ENCODE measurements at places on chromosomes 4 and X.
A peak's percentile ranks its signal among the peaks of the same experiment; 100 is the strongest.

GRCh38 chrX:13803116-13803515 is 13.8 kb downstream of the GPM6B start:
- no peak for DNase-seq

GRCh38 chr4:8495803-8496202 is 55.2 kb downstream of the TRMT44 start:
- no peak for DNase-seq

DNA sequence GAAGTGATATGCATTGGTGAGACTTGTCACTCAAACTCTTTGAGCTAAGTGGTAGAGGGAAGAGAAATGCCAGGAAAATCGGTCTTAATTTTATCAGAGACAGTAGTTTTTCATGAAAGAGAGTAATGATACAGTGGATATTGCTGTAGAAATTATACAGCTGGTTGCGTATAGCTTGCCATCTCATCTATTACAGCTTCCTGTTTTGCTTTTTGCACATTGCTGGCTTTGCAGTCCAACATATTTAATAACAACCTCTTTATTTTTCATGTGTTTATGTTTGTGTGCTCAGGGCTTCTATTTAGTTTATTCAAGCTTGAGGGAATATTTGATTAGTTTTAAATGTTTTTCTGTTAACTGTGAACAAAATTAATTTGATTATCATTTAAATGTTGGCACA is 11.5 kb downstream of the SMAD1 start:
- no peak for DNase-seq

DNA sequence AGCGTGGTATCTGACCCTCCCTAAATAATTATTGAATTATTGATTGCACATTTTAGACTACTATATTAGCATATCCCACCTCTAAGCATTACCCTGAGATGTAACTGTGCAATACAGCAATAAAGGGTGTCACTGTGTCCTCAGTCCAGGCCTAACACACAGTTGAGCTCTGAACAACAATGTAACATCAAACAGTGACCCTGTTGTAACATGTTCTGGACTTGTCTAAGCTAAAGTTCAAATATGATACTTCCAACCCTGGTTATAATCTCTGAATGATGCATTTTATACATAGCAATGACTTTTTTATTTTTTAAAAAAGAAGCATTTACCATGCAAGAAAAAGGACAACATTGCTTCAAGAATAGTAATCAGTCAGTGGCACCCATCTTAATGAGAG is 61.6 kb upstream of the DMD start:
- no peak for DNase-seq

DNA sequence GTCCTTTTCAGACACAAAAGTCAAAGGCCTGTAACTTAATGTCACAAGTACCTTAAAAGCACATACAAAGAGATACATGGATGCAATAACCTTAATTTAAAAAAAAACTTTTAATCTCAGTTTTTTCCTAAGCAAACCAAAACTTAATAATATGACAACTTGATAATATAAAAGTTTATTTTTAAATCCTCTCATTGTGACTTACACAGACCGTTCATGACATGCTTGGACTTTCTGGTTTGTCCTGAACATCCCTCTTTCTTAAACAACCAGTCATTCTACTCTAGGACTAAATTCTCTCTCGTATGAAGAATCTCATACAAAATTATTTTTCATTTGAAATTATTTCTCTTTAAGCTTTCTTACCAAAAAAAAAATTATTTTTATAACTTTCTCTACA is 43.1 kb upstream of the CYP2U1 start:
- DNase-seq, result no peak

- no peak for DNase-seq
These were observed 34.2 kb downstream of the RAI2 start for GRCh38 chrX:17826609-17827496.

- no peak for DNase-seq
These were observed 242.8 kb upstream of the NDST4 start for GRCh38 chr4:115356176-115356575.

DNA sequence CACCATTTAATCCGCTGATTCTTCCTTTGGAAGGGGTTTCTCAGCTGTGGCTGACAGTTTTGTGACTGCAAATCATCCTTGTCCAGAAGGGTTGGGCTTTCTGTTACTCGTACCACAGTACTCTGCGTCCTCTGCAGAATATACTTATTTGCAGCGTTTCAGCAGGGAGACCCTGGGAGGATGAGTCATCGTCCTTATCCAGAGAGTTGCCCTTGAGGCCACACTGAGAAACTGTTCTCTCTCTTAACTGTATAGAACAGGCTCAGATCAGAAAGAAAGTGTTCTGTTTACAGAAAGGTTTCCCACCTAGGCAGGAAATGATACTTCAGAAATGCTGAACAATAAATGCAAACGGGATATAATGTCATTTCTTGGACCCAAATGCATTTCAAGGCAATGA is 47.8 kb upstream of the DDX53 start:
- no peak for DNase-seq

- no peak for DNase-seq
These were observed 261.5 kb downstream of the IL1RAPL1 start for GRCh38 chrX:28848707-28849106.

- no peak for DNase-seq
These were observed 210.7 kb downstream of the MAML3 start for GRCh38 chr4:139943277-139943676.

GRCh38 chr4:46992338-46992737 is 1.0 kb downstream of the GABRA4 start:
- DNase-seq, result no peak

DNA sequence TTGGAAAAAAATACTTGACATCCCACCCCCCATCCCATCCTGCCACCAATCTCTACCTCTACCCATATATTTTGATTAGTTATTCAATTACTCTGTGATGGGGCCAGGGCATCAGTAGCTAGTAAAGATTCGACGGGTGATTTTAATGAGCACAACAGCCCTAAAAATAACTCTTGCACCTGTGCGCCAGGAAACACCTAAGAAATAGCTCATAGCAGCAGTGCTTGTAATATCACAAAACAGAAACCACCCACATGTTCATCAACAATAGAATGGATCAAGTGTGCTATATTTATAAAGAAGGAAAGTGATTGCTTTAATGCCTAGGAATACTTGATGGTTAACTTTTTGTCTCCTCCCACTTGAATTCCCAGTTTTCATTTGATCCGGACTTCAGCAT is 225.6 kb upstream of the LCORL start:
- no peak for DNase-seq

DNA sequence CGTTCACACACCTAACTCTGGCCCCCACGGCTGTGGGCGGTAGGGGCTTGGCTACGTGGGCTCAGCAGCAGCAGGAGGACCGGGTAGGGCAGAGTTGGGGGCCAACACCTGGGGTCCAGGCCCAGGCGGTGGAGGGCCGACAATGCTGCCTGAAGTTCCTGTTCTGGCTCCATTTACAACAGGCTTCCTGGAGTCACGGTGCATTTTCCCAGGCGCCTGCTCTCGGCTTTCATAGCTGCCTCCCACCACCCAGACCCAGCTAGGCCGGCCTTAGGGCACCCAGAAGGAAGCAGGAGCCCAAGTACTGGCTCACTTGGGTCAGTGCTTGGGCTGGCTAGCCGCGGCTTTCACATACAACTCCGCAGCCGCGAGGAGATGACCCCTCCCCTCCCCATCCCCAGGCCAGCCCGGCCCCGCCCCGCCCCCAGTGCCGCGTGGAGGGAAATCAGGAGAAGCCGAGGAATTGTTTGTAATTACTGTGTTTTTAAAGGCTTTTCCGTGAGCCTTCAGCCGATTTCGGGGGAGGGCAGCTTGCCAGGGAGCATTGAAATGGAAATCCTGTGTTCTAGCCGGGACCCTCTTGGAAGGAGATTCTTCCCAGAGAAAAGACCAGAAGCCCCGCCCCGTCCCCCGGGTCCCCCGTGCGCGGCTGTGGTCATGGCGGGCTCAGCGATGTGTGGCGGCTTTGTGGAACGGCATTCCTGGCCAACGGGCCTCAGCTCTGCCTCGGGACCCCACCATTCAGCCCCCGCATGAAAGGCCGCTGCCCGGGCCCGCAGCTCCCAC is 28.5 kb downstream of the PJA1 start:
- DNase-seq, result no peak

DNA sequence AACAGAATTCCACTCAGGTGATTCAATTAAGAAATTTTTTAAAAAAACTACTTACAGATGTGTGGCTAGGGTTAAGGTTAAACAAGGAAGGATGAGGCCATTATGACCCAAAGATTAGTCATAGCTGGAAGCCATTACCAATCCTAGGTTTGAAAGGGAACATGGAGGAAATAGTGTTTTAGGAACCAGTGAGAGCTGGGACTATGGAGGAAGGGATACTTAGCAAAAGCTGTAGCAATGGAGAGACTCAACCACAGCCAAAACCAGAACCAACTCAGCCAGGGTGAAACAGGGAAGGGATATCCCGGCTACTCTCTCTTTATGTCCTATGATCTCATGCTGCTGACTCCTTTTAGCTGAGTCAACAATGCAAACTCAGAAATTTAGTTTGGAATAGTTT is 148.6 kb upstream of the CNKSR2 start:
- no peak for DNase-seq

GRCh38 chr4:101322743-101323142 is 24.6 kb downstream of the PPP3CA start:
- no peak for DNase-seq

DNA sequence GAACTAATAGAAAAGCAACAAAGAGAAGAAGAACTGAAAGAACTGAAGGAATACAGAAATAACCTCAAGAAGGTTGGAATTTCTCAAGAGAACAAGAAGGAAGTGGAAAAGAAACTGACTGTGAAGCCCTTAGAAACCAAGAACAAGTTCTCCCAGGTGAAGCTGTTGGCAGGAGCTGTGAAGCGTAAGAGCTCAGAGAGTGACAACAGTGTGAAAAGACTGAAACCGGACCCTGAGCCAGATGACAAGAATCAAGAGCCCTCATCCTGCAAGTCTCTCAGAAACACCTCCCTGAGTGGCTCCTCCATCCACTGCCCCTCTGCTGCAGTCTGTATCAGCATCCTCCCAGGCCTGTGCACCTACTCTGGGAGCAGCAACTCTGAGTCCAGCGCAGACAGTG is 8.4 kb upstream of the FHDC1 start:
- DNase-seq, result no peak

- DNase-seq, result peak; percentile 64
These were observed at the start of gene GAB3 for GRCh38 chrX:154750301-154751202. TSS of gene GAB3 (minus strand) at chrX:154751077. CDS start at chrX:154751025, 52 bp downstream.

DNA sequence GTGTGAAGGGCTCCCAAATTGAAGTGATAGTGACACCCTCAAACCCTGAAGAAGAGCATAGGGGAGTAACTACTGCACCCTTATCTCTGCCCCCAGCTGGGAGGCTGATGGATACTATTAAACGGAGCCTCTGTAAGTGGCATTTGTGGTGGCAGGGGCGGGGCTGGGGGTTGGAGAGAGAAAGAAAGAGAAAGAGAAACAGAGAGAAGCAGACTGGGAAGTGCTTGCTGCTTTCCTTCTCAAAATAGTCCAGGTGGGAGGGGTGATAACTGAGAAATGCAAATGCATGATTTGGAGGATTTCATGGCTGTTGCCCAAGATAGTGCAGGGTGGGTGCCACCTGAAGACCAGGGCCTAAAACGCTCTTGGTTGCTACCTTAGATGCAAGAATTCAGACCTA is 253.5 kb upstream of the GATB start:
- no peak for DNase-seq

DNA sequence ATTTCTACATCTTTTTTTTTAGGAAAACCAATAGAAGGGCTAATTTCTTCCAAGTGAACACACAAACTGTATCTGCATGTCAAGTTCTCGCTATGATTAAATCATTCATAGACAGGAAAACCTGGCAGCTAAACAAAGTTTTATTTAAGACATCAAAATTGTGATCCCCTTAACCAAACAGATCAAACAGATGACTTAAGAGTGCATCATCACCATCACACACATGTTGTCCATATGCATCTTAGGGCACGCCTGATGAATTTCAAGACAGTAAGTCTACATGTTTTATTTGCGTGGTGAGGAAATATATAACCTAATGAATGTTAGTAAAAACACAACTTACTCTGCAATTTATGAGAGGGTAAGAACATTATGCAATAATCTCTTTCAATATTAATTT is 317.0 kb upstream of the ANXA10 start:
- no peak for DNase-seq

GRCh38 chr4:171847751-171848150 is 34.5 kb downstream of the GALNTL6 start:
- DNase-seq, result no peak

DNA sequence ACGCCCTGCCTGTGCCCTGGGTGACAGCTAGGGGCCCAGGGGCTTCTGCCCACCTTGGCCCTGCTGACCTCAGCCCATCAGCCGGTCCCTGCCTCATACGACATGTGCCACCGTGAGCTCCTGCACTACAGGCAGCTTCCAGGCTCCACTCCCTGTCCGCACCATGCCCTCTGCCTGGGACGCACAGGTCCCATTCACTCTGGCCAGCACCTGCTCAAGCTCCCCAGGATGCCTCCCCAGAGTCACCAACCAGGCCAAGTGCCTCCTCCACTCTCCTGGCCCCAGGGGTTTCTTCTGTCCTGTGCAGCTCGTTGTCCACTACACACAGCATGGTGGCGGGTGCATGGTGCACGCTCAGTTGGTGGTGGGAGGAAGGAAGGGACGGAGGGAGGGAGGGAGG is 20.2 kb upstream of the MRFAP1 start:
- DNase-seq, result no peak
